ENCODE measurements at places on chromosomes 3 and 15.

- DNase-seq, result no peak
Measured at GRCh38 chr3:12830785-12831156, 10.6 kb downstream of the RPL32 start.

DNA sequence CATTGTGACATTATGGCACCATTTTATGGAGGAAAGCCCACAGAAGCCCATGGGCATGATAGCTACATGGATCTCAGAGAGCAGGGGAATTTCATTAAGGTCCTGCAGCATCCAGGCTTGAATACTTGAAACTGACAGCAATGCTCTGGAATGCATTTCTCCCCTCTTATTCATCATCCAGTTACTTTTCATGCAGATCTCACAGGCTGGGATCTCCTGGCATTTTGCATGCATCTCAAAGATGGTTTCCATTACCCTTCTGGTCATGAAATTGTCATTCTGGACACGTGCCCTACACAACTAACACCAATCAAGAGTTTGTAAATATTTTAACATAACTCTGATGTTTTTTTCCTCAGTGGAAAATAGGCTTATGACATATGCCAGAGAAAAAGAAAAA is 32.4 kb downstream of the VGLL3 start:
- no peak for DNase-seq

GRCh38 chr15:85685356-85685755 is 109.4 kb downstream of the KLHL25 start:
- DNase-seq, result no peak

- no peak for DNase-seq
Measured at GRCh38 chr3:162141272-162141791, 644.7 kb downstream of the OTOL1 start.

- no peak for DNase-seq
Measured at GRCh38 chr15:32993285-32993684, 201.2 kb downstream of the FMN1 start.

Data from left lung (tissue), 14 donors.